ENCODE measurements at places on chromosomes 7 and 10. TPM values are rescaled to one million over a fixed set of nuclear protein-coding genes. Genes with fewer than 3 reads are reported as not detected.

DNA sequence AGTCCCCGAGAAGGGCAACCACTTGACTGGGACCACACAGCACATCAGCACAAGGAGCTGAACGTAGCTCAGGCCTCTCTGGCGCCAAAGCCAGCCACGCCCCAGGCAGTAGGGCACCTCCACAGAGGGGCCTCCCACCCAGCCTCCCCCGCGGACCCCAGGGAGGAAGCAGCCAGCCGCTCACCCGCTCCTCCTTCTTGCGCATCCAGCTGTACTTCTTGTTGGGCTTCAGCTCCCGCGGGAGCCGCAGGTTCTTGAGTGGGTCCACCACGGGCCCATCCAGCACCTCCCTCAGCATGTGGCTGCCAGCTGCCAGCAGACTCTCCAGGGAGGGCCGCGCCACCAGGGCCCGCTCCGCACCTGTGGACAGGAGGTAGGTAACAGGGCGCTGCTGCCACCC, 61.2 kb downstream of the TNRC18 start:
- no peak for DNase-seq

GRCh38 chr10:50420196-50420595, 168.9 kb upstream of the ASAH2 start:
- DNase-seq, result no peak

GRCh38 chr7:128427289-128427891, 17.6 kb upstream of the IMPDH1 start:
- DNase-seq, result peak; percentile 40

Gene SUN3
- polyA plus RNA-seq, result not detected

Gene NPC1L1
- not detected for polyA plus RNA-seq

Measured in naive thymus-derived CD4-positive, alpha-beta T cell (primary cell).